Fibroblast of villous mesenchyme (primary cell): ENCODE measurements at places on chromosomes 2 and 18. TPM values are rescaled to one million over a fixed set of nuclear protein-coding genes. Genes with fewer than 3 reads are reported as not detected.

DNA sequence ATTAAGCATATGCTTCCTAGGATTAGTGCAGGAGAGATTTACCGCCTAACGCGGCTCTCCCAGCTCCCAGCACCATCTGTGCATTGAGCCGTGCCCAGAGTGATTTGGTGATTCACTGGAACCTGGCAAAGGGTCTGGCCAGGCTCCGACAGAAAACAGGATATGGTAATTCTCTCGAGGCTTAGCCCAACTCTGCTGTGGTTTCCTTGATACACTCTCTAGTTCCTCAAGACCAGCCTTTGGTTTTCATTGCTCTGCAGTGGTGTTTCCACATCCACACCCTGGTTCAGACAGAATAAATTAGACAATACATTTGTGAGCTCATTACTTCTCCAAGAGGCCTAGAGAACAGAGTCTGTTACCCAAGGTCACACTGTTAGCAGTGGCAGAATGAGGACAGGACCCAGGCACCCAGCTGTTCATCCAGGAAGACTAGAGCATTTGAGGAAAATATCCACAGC lies 23.0 kb upstream of the SMAD2 start:
- DNase-seq: peak; percentile 32

GRCh38 chr2:26464390-26465265 lies 13.3 kb downstream of the OTOF start:
- no peak for DNase-seq

DNA sequence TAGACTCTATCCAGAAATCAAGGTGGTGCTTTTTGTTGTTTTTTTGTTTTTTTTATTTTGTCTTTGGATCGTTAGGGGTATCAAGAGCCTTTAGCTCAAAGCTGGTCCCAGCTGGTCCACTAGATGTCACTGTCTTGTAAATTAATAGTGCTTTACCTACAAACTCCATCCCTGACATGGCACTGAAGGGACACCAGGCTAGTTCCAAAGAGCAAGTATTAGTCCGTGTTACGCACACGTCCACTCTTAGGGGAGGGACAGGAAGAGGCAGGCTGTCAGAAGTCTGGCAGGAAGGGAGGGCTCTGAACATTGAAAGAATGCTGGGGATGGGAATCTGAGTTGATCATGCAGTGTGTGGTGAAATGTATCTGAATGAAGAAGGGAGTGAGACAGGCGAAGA lies 85.9 kb upstream of the CCBE1 start:
- DNase-seq: peak; percentile 59

Gene CNDP1
- not detected in 2 replicates for total RNA-seq

Gene B3GNT7
- 0.43 and 0.64 TPM in 2 replicates for total RNA-seq

DNA sequence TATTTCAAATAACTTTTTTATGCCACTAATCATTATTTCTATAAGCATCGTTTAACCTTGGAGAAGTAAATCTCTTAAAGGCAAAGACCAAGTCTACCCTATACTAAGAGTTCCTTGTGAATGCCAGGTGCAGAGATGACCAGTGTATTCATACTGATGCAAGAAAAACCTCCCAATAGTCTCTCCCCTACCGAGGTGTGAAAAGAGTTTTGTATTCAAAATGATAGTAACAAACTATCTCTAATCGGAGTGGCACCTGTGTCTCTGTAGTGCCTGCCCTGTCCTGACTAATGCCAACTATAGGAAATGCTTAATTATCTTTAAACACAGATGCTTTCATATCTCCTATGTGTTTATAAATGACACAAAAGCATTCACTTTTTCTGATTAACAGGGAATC lies 798.5 kb downstream of the TRIB2 start:
- no peak for DNase-seq

Gene NEUROD1
- total RNA-seq: not detected in 2 replicates

Gene RIT2
- not detected in 2 replicates for total RNA-seq

GRCh38 chr2:161101406-161101805 lies 58.8 kb upstream of the TANK start:
- no peak for DNase-seq

- DNase-seq: no peak
Observed at GRCh38 chr2:31241625-31242270, 7.8 kb downstream of the EHD3 start.

GRCh38 chr2:239912171-239912937 lies 112.8 kb downstream of the NDUFA10 start:
- no peak for DNase-seq

- no peak for DNase-seq
Observed at GRCh38 chr18:32259553-32259952, 69.7 kb downstream of the MEP1B start.

Gene RMC1
- 19.0 and 32.0 TPM in 2 replicates for total RNA-seq

DNA sequence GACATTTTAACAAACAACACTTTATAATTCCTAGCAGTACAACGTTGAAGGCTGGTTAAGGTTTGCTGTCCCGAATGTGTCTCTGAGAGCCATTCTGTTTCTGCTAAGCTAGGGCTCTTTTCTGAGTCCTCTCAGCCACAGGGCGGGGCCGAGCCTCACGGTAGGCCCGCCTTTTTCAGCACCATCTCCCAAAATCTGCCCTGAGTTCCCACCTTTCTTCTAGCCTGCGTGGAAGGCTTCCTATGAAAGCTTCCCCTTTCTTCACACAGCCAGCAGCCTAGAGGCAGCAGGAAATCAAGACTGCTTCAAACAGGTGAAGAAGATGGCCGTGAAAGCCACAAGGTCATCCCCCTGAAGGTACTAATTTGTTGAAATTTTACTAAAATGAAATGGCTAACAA lies 255.5 kb downstream of the CDH2 start:
- no peak for DNase-seq

DNA sequence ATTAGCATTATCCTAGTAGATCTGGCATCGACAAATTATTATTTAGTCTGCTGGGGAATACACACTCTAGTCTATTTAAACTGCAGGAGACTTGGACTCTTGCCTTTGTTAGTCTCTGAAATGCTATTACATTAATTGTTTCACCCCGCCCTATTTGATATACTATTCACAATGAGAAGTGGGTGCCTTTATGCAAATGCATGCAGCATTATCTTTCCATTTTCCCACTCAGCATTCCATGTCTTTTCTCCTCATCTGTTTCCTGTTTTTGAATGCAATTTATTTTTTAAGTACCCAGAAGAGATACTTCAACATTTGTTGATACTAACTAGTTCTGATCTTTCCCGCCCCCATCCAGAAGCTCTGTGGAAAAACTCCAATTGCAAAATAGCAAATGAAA lies 395.3 kb upstream of the NXPH2 start:
- DNase-seq: no peak

Gene CD207
- not detected in 2 replicates for total RNA-seq

DNA sequence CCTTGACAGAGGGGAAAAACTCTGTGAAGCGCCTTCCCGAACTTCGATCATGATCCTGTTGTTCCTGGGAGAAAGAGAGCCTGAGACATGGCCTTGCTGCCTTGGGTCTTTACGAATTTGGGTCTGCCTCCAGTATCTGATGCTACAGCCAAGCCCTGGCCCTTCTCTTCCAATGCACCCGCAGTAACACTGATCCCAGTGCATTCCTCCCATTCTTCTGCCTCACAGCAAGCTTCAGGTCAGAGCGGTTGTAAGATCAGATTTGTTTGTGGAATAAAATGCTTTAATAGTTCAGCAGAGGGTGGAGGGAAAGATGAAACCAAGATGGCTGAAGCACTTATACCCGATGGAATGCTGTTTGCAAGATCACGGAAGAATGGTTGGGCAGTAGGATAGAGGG lies 196.7 kb upstream of the SIX2 start:
- no peak for DNase-seq

DNA sequence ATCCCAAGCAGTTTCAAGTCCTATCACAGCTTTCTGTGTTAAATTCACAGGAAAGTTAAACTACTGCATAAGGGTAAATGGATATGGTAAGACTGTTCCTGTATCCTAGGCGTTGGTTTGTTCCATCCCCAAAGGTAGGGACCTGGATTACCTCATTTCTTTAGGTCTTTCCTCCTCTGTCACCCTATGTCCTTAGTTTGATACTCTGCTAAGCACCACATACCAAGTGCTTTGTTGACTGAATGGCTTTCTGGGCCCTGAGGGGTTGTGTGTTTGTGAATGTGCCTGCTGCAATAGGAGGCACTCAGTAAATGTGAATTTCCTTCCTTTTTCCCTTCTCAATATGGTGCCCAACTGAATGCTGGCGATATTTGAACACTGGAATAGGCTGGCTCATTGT lies 7.8 kb downstream of the NOSTRIN start:
- DNase-seq: no peak
